Heart right ventricle (tissue), 16 donors: ENCODE measurements at places on chromosomes 13 and 19.

DNA sequence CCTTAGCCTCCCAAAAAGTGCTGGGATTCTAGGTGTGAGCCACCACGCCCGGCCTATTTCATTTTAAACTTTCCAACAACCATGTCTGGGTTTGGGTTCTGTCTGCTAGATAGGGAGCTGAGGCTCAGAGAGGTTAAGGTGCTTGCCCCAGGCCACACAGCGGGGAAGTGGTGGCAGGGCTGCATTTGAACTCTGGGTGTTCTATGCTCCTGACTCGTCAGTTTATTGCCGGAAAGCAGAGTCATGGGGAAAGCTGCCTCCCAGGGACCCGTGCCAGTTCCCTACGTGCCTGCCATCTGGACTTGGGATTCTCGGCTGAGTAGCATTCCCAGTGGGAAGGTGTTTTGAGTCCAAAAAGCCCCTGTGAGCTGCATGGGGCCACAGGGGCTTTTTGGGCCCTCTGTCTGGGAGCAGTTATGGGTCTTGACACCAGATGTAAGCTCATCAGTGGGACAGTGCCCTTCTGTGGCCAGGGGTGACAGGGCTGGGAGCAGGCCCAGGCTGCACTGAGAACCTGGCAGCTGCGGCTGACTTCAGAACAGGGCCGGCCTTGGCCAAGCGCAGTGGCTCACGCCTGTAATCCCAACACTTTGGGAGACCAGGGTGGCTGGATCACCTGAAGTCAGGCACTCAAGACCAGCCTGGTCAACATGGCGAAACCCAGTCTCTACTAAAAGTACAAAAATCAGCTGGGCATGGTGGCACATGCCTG is 10.9 kb downstream of the RFX1 start:
- peak; percentile 60 for DNase-seq

GRCh38 chr19:11848200-11848593 is 329 bp upstream of the ZNF439 start:
- no peak for DNase-seq

GRCh38 chr19:52007451-52007805 is 583 bp downstream of the ZNF615 start:
- no peak for DNase-seq

- DNase-seq, result no peak
Observed at GRCh38 chr19:13057147-13057572, 45.5 kb downstream of the LYL1 start.

DNA sequence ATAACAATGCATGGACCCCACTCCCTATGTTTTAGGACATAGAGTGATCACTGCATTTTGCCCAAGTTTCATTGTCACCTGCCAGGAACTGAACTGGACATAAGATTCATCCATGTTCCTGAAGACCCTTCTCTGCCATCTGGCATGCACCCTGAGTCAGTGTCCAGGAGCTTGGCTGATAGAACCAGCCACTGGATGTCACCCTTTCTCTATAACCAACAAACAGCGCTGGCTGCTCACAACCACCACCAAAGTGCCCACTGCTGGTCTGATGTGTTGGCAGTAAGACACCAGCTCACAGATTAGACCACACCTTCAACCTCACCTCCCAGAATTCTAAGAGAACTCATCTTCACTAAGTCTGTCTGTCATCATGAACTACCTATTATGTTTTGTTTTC is 333.4 kb downstream of the ITGBL1 start:
- DNase-seq, result peak; percentile 21

- no peak for DNase-seq
Observed at GRCh38 chr13:20411638-20412342, 113.9 kb downstream of the CRYL1 start.

DNA sequence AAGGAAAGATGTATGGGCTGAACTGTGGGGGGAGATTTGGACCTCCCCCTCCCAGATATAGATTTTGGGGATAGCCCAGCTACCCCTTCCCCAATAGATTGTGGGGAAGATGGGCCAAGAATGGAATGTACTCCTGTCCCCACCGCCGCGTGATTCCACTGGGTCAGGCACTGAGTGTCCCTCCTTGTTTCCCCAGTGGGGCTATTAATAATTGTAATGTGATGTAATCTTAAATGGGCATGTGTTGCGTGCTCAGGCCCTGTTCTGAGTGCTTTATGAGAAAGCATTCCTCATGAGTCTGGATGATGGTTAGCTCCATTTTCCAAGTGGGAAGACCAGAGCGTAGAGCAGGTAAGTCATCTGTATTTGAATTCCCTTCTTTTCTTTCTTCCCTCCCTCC is 1.4 kb downstream of the PSMD8 start:
- no peak for DNase-seq

DNA sequence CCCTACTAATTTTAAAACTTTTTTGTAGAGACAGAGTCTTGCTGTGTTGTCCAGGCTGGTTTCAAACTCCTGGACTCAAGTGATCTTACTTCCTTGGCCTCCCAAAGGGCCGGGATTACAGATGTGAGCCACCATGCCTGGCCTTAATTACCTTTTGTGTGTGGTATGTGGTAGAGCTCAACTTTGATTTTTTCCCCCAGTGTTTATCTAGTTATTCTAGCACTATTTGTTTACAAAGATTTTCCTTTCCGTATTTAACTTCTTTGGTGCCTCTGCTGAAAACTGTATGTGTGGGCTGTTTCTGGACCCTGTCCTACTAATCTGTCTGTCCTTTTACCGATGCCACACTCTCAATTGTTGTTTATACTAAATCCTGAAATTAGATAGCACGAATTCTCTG is 9.4 kb upstream of the ERCC5 start:
- DNase-seq, result no peak

DNA sequence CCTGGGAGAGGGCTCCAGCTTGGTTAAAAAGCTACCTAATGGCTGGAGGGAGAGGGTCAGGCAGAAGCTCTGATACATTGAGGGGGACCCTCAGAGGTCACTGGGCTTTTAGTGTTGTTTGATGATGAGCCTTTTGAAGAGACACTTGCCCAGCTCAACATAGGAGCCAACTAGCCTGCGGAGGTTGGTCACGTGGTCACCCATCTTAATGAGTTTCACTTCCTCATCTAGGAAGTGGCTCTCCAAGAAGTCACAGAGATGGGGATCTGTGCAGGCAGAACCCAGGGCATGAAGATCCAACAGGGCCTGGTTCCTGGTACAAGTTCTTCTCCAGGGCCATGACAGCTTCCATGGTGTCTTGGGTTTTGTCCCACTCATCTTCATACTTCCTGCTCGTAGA is 33.4 kb downstream of the IPO5 start:
- DNase-seq, result no peak

- DNase-seq, result no peak
Observed at GRCh38 chr13:29587645-29588044, 7.8 kb downstream of the SLC7A1 start.

- no peak for DNase-seq
Observed at GRCh38 chr19:52990759-52991418, 22.8 kb upstream of the ERVV-1 start.

- DNase-seq, result no peak
Observed at GRCh38 chr13:94236872-94237271, 242.6 kb downstream of the DCT start.

- DNase-seq, result peak; percentile 62
Observed at GRCh38 chr19:48683349-48683748, 10.5 kb upstream of the NTN5 start.

DNA sequence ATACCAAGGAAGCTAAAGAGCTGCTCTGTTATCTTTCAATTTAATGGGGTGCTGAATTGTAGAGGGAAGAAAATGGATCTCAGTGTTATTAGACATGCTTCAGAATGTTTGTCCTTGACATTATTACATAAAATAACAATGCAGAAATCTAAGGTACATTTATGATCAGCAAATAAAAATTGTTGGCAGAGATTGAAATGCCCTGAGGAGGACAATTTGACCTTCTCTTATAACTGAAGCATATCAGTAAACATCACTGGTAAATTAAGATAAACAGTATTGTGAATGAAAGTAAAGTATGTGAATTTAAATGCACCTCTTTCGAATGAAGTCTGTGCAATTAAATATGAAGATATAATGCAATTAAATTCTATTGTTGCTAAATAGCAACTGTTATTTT is 1362.1 kb upstream of the ATXN8OS start:
- no peak for DNase-seq

GRCh38 chr19:40681039-40681438 is 9.4 kb downstream of the NUMBL start:
- DNase-seq, result no peak

DNA sequence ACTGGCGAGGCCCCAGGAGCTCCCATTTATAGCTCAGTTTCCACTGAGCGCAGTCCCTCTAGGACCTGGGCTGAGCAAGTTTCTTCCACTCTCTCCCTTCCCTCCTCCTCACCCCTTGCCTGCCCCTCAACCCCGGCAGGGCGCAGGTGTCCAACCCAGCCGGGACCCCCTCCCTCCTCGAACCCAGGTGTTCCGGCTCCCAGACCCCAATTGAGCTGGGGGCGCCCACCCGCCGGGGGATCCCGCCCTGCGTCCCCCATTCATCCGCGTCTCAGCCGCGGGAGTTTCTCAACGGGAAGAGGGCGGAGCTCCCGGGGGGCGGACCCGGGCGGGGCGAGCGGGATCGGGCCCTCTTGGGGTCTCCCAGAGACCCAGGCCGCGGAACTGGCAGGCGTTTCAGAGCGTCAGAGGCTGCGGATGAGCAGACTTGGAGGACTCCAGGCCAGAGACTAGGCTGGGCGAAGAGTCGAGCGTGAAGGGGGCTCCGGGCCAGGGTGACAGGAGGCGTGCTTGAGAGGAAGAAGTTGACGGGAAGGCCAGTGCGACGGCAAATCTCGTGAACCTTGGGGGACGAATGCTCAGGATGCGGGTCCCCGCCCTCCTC is at the start of gene KIRREL2:
KIRREL2 (plus strand) TSS at position 366 of the 604 bp plus-strand sequence; CDS start at position 575, 209 bp downstream.
- DNase-seq, result no peak

DNA sequence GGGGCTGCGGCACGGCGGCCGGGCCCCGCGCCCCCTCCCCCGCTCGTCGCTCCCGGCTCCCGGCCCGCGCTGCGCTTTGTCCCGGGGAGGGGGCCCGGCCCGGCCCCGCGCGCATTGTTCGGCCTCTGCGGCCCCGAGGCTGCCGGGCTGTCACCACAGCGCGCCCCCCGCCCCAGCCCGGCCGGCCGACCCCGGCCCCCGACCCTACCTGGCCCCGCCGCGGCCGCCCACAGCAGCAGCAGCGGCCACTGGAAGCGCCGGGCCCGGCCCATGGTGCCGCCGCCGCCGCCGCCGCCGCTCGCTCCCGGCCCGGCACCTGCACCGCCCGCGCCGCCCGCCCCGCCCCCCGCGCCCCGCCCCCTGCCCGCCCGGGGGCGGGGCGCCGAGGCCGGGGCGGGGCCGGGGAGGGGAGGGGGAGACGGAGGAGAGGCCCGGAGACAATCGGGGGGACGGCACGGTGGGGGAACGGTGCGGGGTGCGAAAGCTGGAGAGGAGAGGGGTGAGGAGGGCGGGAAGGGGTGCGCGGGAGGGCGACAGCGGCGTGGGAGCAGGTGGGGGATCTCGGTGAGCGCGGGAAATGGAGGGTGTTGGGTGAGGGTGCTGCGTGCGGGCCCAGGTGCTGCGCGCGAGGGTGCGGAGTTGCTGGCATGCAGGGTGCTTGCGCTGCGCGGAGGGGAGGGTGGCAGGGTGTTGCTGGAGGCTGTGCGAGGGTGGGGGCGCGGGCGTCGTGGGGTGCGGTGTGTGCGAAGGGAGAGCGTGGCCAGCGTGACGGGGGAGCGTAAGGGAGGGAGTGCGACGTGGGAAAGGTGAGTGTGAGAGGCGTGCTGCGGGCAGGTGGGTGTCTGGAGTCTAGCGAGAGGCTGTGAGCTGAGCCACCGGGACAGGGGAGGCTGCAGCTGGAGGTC is at the start of gene CADM4:
CADM4 (minus strand) TSS at position 332 of the 905 bp plus-strand sequence; CDS start at position 272, 60 bp downstream.
- DNase-seq, result peak; percentile 16

GRCh38 chr19:51751655-51752054 is at the start of gene FPR1:
Gene FPR1 (minus strand): TSS chr19:51751878. CDS start chr19:51746994, 4,884 bp downstream.
- DNase-seq, result no peak

GRCh38 chr19:9309974-9310446 is 372 bp upstream of the ZNF699 start:
- peak; percentile 90 for DNase-seq

DNA sequence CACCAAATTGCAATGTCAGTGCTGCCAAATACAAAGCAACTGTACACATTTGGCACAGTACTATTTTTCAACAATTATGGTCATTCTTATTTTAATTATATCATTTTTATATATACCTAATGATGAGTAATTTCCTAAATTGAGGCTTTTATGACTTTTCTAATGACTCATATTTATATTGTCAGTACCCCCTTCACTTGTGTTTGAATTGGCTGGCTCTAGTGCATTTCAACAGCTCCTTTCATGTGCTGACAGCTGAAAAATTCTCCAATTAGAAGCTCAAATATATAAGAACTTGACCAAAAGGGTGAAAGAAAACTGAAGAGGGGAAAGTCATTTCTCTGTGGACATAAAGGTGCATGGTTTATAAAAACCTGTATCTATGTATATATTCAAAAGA is 263.3 kb downstream of the SLITRK1 start:
- no peak for DNase-seq

- no peak for DNase-seq
Observed at GRCh38 chr19:57241176-57241575, 744 bp downstream of the ZNF805 start.

GRCh38 chr13:50125554-50126262 is 110.5 kb downstream of the KCNRG start:
- DNase-seq, result peak; percentile 94

- no peak for DNase-seq
Observed at GRCh38 chr19:718251-718951, 9.7 kb downstream of the PALM start.

DNA sequence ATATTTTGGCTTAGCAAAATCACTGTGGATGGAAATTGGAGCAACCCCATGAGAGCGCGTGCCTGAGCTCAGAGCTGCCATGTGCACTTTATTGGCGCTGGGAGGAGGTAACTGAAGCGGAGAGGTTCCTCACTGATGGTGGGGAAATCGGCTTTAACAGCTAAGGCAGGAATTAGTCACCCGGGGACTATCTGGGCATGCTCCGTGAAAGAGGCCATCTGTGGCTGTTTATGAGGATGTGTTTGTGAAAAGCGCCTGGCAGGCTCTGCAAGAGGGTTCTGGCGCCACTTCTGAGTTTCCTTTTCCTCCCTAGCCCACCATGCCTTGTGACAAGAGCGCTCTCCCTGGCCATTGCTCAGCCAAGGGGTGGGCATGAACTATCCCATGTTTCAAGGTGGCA is 815.6 kb downstream of the UQCRFS1 start:
- DNase-seq, result no peak
